Activated CD4-positive, alpha-beta T cell treated with anti-CD3 and anti-CD28 coated beads, Interleukin-2, amount 50 U/mL, for 4 hours (primary cell): ENCODE measurements at places on chromosomes 16 and 17.

DNA sequence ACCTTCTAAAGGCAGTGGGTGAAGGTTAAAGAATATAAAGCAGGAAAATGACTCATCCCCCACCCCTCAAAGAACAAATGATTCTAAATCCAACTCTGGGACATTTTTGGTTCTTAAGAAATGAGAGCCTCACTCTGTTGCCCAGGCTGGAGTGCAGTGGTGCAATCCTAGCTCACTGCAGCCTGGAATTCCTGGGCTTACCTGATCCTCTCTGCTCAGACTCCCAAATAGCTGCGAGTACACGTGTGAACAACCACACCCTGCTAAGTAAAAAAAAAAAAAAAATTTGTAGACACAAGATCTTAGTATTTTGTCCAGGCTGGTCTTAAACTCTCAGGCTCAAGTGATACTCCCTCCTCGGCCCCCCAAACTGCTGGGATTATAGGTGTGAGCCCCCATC lies 298.8 kb upstream of the MAF start:
- no peak for DNase-seq

DNA sequence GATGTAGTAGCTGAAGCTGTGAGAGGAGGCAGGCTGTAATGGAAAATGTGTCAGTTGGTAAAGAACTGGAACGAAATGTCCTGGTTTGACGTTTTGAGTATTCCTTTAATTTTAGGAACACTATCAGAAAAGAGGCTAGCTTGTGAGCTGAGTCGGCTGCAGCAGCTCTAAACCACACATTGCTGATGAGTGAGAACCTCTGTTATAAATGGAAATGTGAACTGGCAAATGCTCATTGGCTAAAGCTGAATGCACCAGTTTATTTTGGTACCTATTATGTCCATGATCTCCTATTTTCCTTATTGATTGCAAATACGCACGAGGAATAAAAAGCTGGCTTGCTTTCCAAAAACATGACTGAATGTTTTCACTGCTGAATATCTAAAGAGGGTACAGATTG lies 11.0 kb upstream of the WIPI1 start:
- no peak for DNase-seq

DNA sequence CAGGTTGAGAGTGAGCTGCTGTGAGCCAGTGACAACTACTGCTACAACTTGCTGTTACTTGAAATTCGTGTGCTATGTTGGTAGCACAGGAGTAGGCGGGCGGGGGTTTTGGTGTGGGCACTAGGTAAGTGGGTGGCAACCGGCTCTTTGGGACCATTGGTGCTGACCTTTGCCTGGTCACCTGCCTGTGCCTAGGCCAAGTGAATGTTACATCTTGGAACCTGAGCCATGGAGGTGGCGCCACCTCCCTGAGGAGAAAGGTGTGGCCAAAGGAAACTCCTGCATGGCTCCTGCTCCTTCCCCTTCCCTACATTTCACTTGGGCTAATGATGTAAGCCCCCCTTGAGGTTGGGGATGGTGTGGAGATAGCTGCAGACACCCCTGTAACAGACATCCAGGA lies 25.4 kb upstream of the ARHGAP23 start:
- DNase-seq, result no peak

DNA sequence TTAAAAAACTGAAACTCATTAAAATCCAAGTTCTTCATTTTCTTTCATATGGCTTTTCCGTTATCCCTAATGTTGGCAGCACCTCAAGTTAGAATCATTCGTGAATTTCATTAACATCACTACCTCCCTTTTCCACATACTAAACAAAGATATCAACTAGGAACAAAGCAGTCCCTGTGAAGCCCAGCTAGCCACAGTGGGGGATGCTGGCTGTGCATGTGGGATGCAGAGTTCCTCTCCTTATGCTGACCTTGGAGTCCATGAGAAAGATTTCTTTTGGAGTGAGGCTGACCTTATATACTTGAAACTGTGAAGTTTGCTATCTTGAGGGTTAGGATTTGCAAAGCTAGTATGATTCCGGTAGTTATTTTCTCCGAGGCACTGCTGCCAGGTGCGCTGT lies 117.6 kb downstream of the TANGO6 start:
- no peak for DNase-seq

- no peak for DNase-seq
Measured at GRCh38 chr17:78322327-78322857, 37.5 kb downstream of the SOCS3 start.

GRCh38 chr17:50911450-50911849 lies 45.3 kb upstream of the TOB1 start:
- DNase-seq, result no peak
